ENCODE measurements at places on chromosomes 11 and 22.

DNA sequence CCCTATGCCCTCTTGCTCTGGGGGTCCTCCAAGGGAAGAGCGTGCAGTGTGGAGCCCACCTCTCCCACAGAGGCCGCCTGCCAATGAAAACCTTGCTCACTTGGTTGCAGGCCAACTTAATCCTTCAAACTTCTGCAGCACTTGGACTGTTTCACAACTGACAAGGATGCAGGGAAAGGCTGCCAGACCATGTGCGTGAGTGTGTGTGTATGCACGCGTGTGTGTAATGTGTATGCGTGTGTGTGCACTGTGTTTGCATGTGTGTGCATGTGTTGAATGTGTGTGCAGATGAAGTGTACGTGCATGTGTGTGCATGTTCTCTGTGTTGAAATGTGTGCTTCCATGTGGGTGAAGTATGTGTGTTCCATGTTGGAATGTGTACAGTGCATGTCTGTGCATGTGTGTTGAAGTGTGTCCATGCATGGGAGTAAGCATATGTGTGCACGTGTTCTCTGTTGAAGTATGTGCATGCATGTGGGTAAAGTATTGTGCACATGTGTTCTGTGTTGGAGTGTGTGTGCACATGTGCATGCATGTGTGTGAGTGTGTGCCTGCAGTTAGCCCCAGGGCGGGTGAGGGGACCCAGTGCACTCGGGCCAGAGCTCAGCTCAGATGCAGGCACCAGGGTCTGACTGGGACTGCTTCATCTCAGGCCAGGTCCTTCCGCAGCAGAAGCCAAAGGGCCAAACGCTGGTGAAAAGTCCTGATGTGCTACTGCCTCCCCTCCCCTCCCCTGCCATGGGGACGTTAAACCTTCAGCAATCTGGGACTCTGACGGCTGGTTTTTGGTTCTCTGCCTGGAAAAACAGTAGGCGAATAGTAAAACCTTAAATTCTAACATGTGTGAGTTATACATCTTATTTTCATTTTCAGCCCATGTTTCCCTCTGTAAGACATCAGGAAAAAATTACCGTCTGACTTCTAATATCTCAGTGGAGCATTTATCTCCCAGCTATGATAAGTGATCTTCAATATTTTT is 72.0 kb downstream of the FLI1 start:
- DNase-seq, result no peak

- DNase-seq, result no peak
Measured at GRCh38 chr11:1153105-1153950, 4.4 kb upstream of the MUC5AC start.

- DNase-seq, result no peak
Measured at GRCh38 chr11:35911616-35912165, 32.2 kb upstream of the LDLRAD3 start.

- DNase-seq, result no peak
Measured at GRCh38 chr11:47565340-47566148, at the start of gene PTPMT1. Gene PTPMT1 (plus strand): TSS chr11:47565599. CDS start chr11:47565623, 24 bp downstream.

- no peak for DNase-seq
Measured at GRCh38 chr11:69180226-69180625, 24.5 kb downstream of the SMIM38 start.

DNA sequence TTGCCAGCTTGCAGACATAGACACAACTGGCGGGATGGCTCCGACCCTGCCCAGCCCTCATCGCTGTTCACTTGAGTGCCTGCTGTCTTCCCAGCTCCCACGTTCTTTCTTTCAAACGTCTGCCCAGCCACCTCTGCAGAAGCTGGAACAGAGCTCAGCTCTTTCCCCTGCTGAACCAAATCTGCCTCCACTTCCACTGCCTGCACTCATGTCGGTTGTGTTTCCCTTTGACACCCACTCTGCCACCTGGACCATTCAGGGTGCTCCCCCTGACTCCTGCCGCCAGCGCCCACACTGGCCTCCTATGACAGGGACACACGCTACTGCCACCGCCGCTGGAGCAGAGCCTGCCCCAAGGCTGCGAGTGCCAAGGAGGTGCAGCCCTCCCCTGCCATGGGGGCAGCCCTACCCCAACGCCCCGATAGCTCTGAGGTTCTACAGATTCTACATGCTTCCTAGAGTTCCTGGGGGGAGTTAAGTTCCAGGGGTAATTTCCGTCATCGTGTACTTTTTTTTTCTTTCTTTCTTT is 37.9 kb downstream of the TST start:
- DNase-seq, result no peak

- DNase-seq, result no peak
Measured at GRCh38 chr11:8933931-8934330, 1.2 kb upstream of the C11orf16 start.

DNA sequence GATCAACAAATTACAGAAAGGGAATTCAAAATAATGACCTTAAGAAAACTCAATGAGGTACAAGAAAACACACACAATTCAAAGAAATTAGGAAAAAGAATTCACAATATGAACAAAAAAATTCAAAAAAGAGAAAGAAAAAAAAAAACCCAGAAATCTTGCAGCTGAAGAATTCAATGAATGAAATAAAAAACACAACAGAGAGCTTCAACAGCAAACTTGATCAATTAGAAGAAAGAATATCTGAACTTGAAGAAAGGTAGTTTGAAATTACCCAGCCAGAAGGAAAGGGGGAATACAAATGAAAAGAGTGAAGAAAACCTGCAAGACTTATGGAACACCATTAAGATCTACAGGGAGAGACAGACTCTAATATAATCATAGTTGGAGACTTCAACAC is 52.8 kb downstream of the USP35 start:
- no peak for DNase-seq

DNA sequence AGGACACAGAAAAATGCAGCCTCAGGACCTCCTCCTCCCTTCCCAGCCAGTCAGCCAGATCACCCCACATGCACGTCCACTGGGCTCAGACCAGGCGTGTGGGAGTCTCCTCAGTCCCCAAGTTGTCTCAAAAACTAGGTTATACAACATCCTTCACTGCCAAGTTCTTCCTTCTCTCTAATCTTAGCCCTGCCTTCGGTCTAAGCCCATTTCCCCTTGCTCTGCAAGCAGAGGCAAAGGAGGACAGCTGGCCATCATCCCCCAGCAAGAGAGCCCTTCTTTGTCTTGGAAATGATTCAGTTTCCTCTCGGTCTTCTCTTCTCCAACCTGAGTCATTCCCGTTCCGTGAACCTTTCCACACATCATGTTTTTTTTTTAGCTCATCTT is 14.0 kb upstream of the NRGN start:
- DNase-seq, result no peak

DNA sequence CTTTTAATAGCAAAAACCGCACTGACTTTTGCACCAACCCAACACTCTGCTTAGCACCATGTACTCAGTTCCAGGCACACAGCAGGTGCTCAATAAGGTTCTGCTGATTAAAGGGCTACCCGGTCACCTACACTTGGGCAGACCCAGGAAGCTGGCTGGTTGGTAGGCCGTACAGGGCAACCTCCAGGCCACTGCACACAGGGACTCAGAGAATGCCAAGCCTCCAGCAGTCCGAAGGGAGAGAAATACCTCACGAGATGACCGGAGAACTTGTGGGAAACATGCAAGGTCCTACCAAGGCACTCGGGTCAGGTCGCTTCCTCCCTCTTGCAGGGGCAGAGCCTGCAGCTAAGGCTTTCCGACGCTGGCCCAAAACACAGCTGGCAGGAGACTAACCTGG is 109.2 kb downstream of the MICAL3 start:
- DNase-seq, result no peak

- DNase-seq, result no peak
Measured at GRCh38 chr22:49825944-49826602, 1.6 kb downstream of the BRD1 start.

GRCh38 chr11:72112978-72113808 is 698 bp upstream of the ANAPC15 start:
- no peak for DNase-seq

DNA sequence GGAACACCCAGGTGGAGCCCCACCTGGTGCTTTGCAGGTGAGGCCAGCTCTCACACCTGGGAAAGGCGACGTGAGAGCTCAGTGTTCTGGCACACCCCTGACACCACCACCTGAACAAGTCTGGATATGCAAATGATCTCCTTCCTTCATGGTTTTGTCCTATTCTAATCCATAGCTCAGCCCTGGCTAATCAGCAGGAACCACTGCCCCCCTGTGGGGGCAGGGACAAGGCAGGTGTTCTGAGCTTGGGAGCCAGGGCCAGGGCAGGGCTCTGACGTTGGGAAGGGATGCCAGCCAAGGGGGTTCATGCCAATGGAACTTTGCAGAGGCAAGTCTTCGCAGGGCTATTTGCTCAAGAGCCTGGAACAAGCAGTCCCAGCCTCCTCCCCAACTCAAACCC is 144.2 kb downstream of the TRIM29 start:
- DNase-seq, result no peak

DNA sequence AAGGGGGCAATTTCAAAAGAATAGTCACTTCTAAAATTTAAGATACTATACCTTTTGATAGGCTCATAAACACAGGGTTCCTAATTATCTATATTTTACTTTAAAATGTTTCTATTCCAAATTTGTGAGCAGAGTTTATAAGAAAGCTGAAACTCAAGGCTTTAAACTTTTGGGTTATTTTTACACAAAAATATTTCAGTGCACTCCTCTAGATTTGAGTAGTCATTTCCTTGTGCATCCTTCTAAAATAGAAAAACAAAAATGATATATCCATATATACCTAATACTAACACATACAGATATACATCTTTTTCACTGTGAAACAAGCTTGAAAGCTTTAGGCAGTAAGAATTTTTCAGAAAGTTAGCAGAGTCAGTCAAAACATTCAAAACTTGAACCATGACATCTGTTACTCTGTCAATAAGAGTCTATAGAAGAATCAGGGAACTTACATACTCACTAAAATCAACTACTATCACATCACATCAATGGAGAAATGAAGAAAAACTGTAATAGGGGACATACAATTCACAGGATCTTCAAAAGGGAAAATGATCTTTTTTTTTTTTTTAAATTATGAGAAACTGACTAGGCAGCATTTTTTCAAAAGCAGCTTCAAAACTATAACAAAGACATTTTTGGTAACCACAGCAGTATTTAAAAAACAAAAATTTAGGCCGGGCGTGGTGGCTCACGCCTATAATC is 5.1 kb downstream of the PHF21A start:
- no peak for DNase-seq

DNA sequence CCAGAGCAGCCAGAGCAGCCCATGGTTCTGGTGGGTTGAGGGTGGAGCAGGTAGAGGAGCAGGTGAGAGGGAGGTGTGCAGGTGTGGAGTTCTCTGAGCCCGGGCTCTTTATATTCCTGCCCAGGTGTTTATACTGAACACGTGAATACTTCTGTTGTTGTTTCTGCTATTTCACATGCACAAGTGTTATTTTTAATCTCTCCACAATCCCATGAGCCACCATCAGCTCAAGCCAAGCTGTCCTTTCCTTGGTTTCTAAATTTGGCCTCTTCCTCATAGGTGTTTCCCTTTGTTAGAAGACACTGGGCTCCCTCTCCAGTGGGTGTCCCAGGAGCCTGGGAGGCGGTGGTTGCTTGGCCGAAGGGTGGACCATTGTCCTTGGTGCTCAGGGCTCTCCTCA is at the start of gene KRTAP5-3:
KRTAP5-3 (minus strand) TSS at position 101 of the 400 bp plus-strand sequence; CDS start at position 23, 78 bp downstream.
- no peak for DNase-seq

DNA sequence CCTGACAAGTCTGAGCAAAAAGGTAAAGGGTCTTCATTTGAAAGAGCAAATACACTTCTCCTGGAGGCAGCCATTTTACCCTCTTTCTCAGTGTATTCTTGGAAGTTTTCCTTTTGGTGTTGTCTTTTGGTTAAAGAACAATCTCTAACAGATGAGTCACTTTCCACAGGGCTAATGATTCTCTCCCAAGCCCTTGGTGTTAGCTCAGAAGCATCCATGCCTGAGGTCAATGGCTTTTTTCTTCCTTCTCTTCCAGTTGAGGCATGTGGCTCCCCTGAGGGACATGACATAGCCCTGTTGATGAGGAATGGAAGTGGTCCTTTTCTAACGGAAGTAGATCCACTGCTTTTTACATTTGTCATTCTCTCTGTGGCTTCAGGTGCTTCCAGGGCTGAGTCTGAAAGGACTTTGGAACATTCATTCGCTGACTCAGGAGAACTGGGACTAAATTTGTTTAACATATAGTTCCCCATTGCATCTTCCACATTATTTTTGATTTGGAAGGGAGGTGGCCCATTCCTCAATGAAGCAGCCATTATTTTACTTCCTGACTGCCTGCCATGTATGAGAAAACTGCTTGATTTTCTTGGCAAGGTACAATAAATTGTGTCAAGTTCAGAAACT is 13.8 kb upstream of the POGLUT3 start:
- no peak for DNase-seq

- no peak for DNase-seq
Measured at GRCh38 chr11:45722144-45722543, 56.7 kb upstream of the CHST1 start.

DNA sequence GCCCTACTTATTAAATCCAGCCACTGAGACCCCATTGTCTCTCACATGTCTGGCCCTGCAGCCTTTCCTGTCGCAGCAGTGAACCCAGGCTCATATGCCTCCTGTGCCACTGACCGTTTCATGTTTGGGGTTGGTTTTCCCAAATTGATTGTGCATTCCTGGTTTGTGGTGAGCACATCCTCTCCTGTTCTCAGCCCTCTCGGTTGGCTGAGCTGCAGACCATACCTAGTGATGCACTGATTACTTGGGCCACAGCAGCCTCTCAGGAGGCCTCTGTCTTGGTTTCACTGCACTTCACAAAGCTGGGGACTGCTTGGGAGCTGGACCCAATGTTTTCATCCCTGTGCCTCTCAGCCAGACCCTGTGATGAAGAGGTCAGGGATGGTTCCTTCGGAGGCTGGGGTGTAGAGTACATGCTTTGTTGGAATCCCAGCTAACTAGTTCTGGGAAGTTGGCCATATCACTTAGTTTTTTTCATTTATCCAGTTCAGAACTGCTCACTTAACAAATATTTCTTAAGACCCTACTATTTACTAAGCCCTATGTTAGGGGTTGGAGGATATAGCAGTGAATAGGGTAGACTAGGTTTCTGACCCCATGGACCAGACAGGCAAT is 30.9 kb downstream of the PARVA start:
- DNase-seq, result no peak

GRCh38 chr11:117517097-117517496 is 189.4 kb downstream of the CEP164 start:
- DNase-seq, result no peak

DNA sequence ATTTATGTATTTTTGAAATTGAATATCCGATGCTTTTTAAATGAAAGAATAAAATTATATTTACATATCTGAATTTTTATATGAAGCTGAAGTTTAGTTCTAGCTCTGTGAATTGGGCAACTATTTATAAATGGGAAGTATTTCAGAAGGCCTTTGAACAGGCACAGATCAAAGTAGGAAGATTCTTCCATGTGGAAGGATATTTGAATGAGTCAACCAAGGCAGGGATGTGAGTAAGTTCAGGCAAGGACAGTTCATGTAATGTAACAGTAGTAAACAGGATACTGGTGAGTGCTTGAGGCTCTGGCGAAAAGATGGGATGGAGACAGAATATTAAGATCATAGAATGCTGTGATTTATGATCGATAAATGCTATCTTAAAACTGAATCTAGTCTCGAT is 417.8 kb upstream of the CCDC179 start:
- no peak for DNase-seq
